ENCODE measurements at places on chromosomes 1 and 21.

GRCh38 chr1:46983166-46983829, 40.2 kb upstream of the CYP4X1 start:
- DNase-seq = no peak

DNA sequence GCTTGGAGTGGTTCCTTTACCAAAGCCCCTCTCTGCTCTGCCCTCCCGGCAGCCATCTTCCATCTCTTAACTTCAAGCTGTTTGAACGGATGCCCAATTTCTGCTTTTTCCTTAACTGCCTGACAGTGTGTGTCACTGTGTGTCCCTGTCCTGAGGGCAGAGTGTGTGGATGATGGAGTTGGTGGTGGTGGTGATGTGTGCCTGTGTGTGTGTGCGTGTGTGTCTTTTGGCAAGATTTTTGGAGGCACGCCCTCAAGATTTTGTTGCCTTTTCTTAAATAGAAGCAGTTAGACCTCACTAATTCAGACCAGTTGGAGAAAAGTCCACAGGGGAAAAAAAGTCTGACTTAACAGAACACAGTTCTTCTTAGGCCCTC, 30.3 kb downstream of the SERTAD4 start:
- no peak for DNase-seq

- DNase-seq = no peak
These were observed 68.0 kb downstream of the PDE9A start for GRCh38 chr21:42721341-42721824.

DNA sequence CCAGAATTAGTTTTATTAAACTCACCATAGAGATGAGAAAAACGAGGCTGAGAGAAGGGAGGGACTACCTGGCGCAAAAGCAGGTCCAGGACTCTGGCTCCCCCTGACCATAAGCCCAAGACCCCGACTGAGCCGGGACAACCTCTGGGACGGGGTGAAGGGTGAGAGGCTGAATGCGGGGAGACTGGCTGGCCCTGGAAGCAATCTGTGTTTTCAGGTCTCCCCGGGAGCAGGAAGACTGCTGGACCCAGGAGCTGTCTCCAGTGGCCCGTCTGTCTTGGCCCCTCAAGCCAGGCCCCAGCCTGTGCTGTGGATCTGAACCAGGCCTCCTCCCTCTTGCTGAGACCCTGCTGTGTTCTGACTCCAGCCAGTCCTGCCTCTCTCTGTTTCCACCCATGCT, 240.8 kb downstream of the TRABD2B start:
- no peak for DNase-seq

DNA sequence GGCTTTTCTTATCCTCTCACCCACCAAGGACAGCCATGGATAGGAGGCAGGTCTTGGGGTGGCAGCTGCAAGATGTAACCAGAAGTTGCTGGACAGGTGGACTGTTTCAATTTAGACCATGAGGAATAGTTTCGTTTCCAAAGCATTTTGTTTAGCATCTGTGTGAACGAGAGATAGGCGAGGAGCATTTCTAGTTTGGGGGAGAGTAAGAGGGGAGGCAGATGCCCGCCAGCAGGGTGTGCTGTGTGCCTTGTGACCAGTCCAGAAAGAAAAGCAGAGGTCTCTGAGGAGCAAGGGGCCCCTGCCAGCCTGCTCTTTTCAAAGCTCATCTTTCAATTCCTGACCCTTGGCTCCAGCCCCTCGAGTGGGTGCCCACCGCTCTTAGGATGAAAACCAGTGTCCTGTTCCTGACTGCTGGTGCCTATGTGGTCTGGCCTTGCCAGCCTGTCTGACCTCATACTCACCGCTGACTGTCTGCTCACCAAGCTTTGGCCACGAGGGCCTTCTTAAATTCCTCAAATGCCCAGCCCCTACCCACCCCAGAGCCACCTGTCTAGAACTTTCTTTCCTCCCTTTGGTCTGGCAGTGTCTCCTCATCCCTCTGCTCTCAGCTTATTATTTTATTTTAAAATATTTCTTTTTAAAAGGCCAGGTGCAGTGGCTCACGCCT, 8.5 kb downstream of the SERINC2 start:
- DNase-seq = no peak

DNA sequence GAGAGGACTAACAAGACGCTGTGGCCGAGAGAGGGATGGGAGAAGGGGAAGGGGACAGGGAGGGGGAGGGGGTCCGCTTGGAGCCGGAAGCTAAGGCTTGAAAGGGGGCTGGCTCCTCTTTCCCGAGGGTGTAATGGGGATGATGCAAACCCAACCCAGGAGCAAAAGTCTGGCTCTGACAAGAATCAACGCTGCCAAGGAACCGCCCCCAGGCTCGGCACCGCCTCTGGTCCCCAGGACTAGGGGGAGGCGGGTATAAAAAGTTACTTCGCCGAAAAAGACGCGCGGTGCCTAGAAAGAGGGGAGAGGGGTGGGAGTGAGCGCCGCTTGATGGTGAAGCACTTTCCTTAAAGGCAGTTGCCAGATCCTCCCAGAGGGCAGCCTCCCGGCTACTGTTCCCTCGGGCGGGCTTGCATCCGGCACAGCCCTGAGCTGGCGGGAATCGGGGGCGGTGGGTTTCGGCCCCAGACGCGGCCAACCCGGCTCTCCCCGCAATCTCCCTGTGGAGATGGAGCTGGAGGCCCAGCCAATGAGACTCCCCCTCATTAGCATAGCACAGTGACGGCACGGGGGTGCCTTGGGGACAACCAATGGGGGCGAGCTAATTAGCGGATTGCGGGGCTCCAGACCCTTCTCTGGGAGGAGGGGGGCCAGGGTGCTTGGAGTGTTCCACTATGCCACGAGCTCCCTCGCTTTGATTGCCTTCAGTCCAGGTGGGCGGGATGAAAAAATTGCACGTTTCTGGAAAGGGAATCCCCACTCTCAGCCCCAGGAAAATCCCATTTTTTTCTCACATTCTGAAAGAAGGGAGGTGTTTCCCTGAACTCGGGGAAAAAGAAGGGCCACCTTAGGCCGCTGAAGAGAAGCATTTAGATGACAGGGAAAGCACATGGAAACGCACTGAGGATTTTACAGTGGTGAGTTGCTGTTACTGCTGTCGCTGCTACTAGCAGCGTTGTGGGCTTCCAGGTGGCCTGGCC, at the start of gene KCNT2:
KCNT2 (minus strand) TSS at position 51 of the 980 bp plus-strand sequence. CDS start 131 bp downstream, outside the sequence.
- DNase-seq = no peak

- DNase-seq = no peak
These were observed 60.4 kb downstream of the DIP2A start for GRCh38 chr21:46518983-46519583.

- no peak for DNase-seq
These were observed 32.2 kb downstream of the RNF220 start for GRCh38 chr1:44437107-44437716.

GRCh38 chr1:100869996-100870395, 24.6 kb downstream of the EXTL2 start:
- DNase-seq = no peak

GRCh38 chr1:207418351-207418750, 35.8 kb upstream of the CR2 start:
- no peak for DNase-seq

DNA sequence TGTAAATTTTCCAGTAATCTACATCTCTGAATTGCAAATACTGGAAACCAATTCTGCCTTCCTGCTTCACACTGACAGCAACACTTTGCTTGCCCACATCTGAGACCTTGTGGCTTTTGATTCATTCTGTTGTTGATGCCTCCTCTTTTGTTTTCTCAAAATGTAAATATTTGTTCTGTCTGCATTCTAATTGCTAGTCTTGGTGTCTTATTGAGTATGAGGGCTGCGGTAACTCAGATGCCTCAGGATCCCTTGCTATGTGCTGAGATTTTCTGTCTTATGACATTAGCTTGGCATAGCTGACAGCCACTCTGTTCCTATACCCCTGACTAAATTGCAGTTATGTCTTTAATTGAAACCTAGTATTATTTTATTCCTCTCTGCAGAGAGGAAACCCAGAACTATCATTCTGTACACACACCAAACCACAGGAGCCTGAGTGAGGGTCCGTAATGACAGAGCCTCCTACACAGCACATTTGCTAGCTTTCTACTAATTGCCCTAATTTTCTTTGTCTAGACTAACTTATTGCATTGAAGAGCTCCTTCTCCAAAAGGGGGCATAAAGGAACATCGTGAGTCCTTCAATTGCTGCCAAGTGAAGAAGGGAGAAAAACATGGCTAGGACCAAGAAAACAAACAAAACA, 72.1 kb downstream of the GREM2 start:
- no peak for DNase-seq

- peak; percentile 86 for DNase-seq
These were observed 343.4 kb downstream of the MATN1 start for GRCh38 chr1:30379684-30380624.

GRCh38 chr1:112618114-112618720, 724 bp downstream of the ST7L start:
- peak; percentile 21 for DNase-seq

GRCh38 chr1:47921935-47922415, 75.2 kb downstream of the TRABD2B start:
- no peak for DNase-seq

GRCh38 chr1:51518586-51519047, 449 bp downstream of the EPS15 start:
- DNase-seq = no peak

GRCh38 chr1:35640380-35641232, 720 bp downstream of the PSMB2 start:
- DNase-seq = no peak

DNA sequence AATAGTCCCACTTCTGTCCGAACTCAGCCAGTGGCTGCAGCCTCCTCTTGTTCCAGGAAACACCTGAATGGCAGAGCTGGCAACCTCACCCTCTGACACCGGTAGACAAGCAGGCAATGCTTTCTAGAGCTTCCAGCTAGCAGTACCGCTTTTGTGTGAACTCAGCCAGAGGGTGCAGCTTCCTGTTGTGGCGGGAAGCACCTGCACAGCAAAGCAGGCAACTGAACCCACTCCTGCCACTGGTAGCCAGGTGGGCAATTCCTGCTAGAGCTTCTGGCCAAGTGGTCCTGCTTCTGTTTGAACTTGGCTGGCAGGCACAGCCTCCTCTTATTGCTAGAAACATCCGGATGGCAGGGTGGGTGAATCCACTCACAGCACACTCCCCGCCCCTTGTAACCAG, 40.1 kb upstream of the TMPRSS15 start:
- no peak for DNase-seq

DNA sequence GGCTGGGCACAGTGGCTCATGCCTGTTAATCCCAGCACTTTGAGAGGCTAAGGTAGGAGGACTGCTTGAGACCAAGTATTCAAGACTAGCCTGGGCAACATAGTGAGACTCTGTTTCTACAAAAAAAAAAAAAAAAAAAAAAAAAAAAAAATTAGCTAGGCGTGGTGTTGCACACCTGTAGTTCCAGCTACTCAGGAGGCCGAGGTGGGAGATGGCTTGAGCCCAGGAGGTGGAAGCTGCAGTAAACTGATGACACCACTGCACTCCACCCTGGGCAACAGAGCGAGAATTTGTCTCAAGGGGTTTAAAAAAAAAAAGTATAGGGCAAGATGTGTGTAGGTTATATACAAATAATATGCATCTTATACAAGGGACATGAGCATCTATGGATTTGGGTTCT, 2.6 kb downstream of the TDRKH start:
- DNase-seq = no peak

Measured in NCI-H187 (cell line).